SW480 (cell line): ENCODE measurements at places on chromosomes 11 and 22.

DNA sequence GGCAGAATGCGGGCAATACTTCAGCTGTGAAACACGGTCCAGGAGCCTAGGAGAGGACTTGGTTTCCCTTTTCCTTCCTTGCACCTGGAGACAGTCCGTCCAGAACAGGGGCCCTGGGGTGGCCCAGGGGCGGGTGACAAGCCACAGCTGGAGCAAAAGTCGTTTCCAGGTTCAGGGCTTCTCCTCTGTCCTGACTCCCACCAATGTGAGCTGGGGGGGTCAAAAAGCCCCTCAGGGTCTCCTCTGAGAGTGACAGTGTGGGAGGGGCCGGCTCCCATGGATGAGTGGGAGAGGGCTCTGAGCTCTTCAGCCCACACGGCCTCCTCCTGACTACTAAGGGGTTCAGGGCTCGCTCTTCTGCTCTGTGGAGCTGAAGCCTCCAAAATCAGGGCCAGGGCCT is 20.1 kb upstream of the ARFGAP3 start:
- DNase-seq, result no peak

DNA sequence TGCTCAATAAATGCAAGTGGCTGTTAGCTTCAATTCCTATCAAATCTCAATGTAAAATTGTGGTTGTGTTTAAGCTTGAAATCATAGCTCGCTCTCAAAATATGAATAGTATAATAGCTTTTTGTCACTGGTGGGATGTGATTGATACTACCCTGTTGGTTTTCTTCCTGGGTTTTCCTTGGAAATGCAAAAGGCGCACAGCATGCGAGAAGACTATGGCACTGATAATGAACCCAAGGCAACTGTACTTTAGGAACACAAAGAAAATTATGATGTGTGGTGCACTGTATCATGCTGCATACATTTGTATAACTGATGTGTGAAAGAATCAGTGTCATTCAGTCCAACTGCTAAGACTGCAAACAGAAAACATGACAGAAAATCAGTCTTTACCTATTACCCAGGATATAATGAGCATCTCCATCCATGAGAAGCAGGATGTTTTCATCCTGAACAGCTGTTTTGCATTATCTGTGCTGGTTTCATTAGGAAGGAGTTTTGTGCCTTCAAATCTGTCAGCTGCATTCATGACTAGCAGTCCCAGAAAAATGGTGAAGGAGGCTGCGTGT is 101.2 kb downstream of the TRPC6 start:
- no peak for DNase-seq

DNA sequence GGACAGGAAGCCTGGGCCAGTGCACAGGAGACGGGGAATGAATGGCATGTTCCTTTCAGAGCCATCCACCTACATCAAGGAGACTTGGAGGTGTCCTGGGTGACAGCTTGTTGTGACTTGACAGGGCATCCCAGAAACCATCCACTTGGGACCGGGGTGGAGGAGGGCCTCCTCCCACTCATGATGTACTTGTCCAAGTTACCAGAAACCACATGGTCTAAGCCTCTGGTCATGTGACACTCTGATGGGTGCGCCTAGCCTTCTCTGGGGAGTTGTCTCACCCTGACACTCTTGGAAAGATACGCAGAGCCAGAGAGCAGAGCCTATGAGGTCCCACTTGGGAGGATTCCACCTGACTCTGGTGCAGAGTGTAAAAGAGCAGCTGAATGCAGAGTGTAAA is 21.6 kb upstream of the FXYD6 start:
- no peak for DNase-seq

- no peak for DNase-seq
Observed at GRCh38 chr22:36134182-36134581, 26.4 kb downstream of the APOL3 start.

DNA sequence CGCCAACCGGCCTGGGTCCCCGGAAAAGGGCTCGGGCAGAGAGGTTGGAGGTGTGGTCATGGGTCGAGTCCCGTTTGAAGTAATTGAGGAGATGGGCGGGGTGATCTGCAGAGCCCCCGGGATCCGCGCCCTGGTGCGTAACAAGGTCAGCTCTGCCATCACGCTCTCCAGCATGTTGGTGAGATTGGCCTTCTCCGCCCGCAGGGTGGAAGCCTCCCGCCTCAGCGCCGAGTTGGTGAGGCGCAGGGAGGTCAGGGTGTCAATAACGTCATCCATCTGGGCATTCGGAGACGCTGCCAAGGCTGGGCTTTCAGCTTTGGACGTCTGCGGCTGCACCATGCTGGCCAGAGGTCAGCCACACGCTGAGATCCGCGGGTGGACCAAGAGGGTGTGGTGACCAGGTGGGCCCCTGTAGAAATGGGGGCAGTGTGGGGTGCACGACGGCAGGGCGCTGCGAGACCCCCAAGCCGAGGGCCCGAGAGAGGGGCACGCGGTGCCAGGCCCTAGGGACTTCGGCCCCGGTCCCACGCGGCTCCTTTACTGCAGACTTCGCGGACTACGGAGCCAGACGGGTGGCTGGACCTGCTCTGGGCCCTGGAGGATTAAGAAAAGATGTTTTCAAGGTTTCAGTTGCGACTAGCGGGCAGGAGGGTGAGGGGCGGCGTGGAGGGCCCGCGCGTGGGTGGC is 672 bp downstream of the RTL6 start:
- no peak for DNase-seq

GRCh38 chr22:43127166-43127908 is 15.9 kb downstream of the MCAT start:
- DNase-seq, result peak; percentile 94

GRCh38 chr11:7430496-7430895 is 54.8 kb upstream of the OLFML1 start:
- DNase-seq, result no peak

- DNase-seq, result no peak
Observed at GRCh38 chr22:38448945-38449745, 5.9 kb downstream of the KCNJ4 start.

DNA sequence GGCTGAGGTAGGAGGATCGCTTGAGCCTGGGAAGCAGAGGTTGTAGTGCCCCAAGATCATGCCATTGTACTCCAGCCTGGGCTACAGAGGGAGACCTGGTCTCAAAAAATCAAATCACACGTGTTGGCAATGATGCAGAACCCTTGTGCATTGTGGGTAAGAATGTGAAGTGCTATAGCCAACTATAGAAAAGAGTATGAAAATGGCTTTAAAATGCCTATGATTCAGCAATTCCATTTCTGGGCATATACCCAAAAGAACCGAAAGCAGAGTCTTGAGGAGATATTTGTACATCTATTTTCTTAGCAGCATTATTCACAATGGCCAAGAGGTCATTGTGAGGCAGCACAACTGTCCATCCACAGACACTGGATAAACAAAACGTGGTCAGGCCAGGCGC is 2.6 kb upstream of the FADS3 start:
- DNase-seq, result no peak

- peak; percentile 51 for DNase-seq
Observed at GRCh38 chr11:36311926-36312595, 16.0 kb downstream of the PRR5L start.

GRCh38 chr11:69366591-69366990 is 72.6 kb downstream of the MYEOV start:
- no peak for DNase-seq

DNA sequence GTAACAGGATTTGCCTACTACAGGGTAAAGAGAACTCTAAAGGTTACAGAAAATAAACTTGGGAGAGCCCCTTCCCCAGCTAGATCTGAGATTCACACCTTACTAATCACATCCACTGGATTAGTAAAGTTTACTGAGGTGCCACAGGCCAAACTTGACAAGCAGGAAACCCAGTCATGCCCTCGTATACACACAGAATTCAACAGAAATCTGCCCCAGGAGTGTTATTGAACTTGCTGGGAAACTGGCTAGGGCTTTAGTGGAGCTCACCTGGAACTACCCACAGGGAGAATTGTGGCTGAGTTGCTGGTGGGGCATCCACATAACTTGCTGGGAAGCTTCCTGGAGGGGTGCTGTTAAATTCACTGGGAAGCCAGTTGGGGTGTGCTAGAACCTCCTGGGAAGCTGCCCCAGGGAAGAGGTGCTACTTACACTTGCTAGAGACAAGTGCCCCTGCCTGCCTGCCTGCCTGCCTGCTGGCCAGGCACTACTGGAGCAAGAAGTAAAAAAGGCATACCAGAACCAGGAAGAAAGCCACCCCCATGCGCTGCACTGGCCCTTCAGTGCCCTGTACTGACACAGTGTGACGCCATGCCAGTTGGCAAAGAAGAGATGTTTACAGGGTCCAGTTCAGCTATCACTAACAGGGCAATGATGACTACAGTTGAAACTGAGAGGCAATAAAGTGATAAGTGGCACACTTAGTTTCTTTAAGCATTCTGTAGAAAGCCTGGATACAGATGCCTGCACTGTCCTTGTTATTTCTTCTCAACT is 106.5 kb downstream of the ALX4 start:
- no peak for DNase-seq

- no peak for DNase-seq
Observed at GRCh38 chr22:46851941-46852340, 89.5 kb downstream of the TBC1D22A start.

- DNase-seq, result no peak
Observed at GRCh38 chr22:24878969-24879368, 67.5 kb downstream of the LHFPL7 start.

DNA sequence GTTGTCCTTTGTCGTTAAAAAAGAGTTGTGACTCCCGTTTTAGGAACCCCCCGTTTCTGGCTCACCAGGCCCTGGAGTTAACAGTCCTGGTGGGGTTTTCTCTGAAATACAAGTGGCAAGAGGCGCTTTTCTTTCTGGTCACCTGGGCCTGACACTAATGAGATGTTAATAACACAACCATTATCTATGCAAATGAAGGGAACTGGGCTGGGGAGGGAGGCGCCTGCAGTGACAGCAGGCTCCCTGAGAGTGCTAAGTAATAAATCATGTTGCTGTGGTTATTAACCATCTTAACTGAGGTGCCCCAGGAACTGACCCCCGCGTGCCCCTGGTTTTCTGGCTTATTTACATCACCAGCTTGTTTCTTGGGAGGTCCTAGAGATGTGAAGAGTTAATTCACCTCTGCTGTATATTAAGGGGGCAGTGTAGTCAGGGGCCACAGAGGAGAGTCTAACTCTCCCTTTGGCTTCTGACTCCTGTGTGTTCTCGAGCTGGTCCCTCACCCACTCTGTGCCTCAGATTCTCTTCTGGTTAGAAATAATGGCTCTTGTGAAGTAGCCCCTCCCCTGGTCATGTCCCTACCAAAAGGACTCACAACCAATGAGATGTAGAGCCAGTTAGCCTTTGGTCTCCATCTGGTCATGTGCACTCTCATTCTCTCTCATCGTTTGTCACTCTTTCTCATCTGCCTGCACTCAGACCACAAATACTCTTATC is 276.6 kb upstream of the CADM1 start:
- DNase-seq, result no peak

DNA sequence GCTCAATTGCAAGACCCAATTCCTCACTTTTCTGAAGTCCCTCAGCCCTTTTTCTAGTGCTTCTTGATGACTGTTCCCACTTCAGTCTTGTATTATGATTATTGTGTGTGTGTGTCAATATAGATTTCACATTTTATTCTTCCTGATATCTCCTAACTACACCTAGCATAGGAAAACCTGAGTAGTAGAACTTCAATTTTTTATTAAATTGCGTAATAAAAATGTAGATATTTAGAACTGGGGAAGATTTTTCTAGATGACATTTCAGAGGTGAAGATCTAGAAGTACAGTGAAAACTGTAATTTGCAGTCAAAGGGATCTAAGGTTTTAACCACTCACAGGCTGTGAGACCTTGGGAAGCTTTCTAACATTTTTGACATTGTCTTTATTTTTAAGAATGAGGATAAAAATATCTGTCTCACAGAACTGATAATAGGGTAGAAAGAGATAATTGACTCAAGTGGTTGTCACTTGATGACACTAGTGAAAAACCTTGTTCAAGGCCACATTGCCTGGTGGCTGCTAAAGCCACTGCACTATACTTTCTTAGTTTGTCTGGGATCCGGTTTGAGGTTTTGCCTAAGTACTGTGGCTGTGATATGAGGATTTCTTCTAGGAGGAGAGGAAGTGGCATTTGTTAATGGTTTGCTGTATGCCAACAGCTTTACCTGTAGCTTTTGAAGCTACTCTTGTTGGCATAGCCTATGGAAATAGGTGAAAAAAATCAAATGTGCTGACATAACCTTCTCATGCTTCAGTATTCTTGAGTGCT is 32.2 kb upstream of the SESN3 start:
- no peak for DNase-seq

DNA sequence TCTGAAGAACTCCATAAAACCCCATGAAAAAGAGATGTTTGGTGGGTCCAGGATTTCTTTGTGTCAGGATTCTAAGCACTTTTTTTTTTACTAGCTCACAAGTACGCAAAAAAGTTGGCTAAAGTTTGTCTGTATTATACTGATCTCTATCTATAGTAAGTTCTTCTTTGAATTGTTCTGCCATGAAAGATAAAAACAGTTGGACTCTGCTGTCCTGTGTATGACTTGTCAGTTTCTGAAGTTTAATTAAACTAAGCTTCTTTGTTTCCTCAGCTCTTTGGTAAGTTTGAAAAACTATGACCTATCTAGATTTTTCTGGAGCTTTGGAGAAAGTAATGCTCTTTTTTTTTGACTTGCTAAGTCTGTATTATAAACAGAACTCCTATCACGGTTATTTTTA is 812.2 kb upstream of the LUZP2 start:
- DNase-seq, result no peak

- DNase-seq, result no peak
Observed at GRCh38 chr11:87039371-87039770, 1.6 kb downstream of the TMEM135 start.

GRCh38 chr11:64787526-64788320 is 9.4 kb upstream of the SF1 start:
- peak; percentile 52 for DNase-seq

DNA sequence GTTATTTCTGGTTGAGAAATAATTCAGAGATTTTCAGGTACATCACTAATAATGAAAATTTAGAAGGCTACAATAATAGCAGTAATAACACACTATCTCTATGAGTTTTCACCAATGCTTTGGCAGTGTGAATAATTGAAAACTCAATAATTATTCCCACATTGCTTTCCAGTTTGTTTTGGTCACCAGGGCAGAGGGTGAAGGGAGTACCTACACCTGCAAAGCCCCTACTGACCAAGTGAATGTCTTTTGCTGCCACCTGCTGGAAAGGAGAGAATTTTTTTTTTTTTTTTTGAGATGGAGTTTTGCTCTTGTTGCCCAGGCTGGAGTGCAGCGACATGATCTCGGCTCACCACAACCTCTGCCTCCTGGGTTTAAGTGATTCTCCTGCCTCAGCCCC is 3.2 kb downstream of the NELL1 start:
- peak; percentile 39 for DNase-seq

DNA sequence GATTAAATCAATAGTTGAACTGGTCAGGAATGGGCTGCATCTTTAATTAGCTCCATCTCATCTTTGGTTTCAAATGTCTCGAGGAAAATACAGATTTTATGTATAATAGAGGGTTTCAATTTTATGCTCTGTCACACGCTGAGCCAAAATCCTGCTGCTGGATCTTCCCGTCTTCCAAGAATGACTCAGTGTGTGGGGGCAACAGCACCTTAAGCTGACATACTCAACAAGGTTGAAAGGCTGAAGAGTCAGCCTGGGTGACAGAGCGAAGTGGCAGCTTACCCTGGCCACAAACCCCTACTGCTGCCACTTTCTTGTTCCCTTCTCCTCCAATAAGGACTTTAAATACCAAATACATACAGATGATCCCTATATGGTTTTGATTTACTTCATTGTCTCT is 9.0 kb upstream of the PCF11 start:
- no peak for DNase-seq
